ENCODE measurements at places on chromosomes 6 and 20. TPM values are rescaled to one million over a fixed set of nuclear protein-coding genes. Genes with fewer than 3 reads are reported as not detected.

DNA sequence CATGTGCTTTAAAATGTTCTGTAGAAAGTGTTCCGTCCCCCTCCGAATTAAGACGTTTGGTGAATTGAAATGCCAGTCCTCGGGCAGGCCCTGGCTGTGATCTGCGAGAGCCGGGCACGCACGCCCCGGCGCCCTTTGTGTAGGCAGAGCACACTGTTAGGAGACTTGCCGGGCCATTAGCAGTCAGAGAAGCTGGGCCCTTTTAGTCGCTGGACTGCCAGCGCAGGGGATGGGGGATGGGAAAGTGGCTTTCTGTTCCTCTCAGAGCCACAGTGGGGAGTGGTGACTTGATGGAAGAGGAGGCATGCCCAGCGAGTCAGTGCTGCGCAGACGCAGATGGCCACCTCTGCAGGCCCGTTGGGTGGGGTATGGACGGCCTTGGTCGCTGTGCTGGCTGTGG is 2.2 kb downstream of the PPP1R3G start:
- DNase-seq = peak; percentile 46

- DNase-seq = no peak
These were observed 5.7 kb downstream of the GTSF1L start for GRCh38 chr20:43721097-43721428.

DNA sequence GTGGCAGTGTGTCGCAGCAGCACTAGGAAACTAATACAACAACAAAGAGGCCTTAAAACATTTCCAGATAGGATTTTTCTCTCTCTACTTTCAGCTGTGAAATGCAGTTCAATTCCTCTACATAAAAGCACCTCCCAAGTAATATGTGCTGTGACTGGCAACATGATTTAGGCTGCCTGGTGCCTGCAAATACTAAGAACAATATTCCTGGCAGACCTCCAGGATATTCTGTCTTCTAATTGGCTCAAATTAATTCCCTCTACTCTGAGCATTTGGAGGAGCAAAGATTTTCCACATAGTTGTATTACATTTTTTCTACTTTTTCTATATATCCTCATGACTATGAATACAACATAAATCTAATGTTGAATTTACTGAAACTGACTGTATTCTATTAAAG is 33.2 kb downstream of the SCGN start:
- DNase-seq = no peak

HLA-DRA gene
- 87.3 TPM for total RNA-seq

Data from left ventricle myocardium inferior (tissue), 1 donor.